Foreskin keratinocyte (primary cell): ENCODE measurements at places on chromosomes 6 and 20.

DNA sequence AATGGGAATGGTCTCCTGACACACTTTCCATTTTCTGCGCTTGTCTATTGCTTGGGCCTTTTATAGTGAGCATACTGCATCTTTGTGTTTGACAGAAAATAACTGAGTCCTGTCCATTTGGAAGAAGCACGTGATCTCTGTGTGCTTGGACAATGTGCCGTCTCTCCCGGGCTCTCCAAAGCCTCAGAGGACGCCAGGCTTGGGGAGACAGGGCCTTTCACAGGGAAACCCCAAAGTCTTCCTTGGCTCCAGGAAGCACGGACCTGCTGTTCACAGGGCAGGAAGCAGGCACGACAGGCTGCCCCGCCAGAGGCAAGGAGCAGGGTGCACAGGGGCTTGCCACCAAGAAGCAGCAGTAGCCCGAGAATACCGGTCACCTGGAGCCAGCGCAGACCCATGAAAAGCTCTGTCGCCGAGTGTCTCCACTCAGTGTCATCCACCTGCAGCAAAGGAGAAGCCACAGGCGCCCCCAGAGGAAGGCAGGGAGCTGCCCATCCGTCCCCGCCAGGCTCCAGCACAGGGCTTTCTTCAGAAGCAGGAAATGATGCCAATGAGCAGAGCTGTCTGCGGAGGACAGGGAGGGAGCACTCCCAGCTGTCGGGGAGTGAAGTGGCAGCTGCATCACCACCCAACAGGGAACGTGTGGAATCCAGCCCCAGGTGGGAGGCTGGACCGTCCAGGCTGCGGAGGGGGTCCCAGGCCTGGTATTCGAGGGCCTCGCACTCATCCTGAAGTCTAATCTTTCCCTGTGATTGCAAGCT is 135.1 kb downstream of the AGPAT4 start:
- DNase-seq: no peak

GRCh38 chr6:81228912-81229555 is 523.4 kb downstream of the TENT5A start:
- DNase-seq: no peak

DNA sequence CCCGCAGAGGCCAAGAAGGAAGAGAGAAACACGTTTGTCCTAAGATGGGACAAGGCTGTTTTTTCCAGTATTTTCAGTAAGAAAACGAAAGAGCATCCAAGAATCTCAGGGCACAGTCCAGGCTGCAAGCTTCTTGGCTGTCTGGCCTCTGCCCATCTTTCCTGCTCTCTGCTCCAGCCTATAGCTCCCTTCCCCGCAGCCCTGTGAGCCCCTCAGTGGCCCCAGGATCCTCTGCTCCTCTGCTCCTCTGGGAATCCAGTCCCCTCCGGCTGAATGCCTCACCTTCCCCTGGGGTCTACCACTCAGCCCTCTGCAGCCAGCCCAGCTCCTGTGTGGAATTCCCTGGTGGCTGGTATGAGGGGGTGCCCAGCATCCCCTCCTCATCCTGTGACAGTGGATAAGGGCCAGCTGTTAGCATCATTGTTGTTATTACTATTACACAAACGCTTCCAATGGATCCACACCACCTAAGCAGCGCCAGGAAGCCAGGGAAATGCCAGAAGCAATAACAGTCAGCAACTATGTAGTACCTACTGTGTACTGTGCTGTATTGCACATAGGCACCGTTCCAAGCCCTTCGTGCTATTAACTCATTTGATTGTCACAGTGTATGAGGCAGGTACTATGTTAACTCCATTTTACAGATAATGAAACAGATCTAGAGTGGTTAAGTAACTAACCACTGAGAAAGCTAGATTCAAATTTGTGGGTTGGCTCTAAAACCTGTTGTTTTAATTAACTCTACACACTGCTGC is 60.3 kb upstream of the PTPN1 start:
- DNase-seq: no peak

GRCh38 chr6:109747221-109747620 is 56.1 kb downstream of the FIG4 start:
- no peak for DNase-seq

DNA sequence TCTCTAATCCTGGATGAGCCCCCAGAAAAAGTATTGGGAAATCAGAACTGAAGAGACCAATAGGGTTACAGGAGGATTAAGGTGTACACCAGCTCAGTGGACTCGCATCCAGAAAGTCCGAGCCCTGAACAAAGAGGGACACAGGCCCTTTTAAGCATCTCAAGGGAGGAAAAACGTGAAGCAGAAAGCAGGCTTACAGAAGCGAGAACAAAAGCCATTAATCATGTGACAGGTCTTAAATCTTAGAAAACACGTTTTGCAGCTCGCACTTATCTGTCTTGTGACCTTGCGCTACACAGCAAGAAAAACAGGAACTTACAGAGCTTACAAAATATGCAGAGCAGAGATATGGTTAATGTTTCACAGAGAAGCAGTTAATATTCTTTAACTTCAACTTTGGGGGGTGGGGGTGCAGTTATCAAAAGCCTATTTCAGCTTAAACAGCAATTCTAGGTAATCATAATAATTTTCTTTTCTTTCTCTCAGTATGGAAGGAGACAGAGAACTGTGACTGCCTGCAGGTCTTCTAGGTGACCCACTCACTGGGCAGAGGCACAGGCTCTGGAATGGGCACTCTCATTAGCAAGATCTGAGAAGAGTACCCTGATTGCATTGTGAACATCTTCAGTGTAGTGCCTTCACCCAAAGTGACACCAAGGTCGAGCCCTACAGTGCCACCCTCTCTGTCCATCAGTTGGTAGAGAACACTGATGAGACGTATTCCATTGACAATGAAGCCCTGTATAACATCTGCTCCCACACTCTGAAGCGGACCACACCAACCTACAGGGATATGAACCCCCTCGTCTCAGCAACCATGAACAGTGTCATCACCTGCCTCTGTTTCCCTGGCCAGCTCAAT is 65.0 kb upstream of the MOCS1 start:
- DNase-seq: no peak

- DNase-seq: no peak
These were observed 473.0 kb upstream of the SPTLC3 start for GRCh38 chr20:12535770-12536169.

DNA sequence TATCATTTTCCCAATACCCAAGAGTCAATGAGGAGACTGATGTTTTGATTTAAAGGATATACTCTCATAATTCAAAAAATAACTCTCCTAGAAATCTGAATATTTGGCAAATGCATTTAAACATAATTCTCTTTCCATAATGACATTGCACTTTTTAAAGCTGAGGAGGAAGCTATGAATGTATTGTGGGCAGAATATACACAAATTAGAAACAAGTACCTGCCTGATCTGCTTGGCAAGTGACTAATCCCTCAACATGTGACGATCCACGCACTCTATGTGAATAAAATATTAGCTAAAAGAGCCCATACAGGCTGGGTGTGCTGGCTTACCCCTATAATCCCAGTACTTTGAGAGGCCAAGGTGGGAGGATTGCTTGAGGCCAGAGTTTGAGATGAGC is 88.3 kb upstream of the CCDC28A start:
- peak; percentile 82 for DNase-seq

DNA sequence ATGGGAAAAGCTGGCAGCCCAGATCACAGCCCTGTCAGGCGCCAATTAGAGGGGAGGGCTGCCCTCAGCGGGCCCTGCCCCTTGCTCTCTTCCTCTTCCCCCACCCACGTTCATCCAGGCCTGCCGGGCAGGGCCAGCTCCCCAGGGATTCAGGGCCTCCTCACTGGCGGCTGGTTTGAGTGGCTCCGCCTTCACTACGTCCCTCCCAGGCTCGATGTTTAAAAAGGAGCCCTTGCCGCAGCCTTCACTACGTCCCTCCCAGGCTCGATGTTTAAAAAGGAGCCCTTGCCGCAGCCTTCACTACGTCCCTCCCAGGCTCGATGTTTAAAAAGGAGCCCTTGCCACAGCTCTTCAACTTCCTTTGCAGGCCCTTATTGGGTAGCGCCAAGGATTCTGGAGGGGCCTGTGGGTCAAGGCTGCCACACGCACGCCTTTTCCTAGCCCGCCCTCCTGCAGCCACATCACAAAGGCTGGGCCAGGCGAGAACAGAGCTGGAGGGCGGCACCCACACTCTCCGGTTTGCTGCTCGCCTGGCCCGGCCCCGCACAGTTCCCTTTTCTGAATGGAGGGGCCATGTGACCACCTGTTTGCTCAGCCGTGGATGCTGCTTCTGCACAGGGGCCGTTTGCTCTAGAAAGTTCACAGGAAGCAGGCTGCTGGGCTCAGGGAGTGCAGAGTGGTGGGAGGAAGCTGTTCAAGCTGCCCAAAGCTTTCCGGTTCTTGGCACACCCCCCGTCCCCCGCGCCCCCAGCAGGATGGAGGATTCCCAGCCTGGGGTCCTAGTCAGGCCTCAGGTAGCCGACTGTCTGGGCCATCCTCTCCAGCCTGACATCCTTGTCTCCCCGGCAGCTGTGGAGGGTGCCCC is 1.6 kb downstream of the SLC17A9 start:
- no peak for DNase-seq

DNA sequence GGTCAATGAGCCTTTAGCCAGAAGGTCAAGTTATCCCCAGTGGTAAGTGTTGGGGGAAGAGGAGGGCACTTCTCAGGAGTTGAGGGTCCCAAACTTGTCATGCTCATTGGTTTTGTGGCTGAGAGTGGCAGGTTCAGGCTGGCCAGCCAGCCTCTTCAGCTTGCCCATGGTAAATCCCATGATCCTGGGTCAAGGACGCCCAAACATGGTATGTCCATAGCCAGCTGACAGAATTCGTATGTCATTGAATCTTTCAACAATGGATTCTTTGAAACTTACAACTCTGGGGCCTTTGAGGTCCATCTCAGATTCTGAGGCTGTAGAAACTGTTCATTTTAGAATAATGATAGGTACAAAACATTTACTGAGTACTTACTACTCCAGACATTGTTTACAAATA is 36.1 kb upstream of the RSPO4 start:
- DNase-seq: no peak

DNA sequence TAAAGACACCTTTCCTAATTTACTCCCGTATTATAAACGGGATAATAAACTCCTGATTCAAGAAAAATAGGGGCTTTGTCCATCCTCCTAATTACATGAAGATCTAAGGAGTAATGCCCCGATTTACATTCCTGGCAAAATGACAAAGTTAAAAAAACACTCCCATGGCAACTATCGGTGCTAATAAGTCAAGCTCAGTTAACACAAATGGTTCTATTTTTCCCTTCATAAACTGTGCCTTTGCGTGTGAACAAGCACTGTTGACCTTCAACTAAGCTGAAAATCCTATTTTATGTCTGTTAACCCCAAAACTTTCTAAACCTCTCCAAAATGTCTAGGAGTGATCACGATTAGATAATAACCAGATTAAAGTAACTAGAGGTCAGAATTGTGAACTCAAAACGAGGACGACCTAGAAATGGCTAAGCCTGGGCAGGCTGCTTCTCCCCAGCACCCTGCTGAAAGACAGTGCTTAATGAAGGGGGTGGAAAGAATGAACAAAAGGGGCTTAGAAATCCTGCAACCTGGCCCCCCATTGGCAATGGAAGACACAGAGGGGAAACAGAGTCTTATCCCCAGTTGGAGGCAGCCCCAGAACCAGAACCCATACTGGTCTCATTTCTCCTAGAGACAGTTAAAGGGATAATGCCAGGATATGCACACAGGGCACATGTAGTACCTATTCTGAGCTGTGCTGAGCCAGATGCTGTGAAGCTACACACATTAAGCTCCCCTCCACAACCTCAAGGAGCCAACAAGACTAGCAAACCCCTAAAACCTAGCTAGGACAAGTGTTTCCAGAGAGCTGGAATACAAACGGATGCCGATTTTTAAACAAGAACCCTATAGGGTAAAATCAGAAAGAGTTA is 23.0 kb downstream of the SLC23A2 start:
- DNase-seq: no peak

GRCh38 chr6:63690221-63690620 is 54.6 kb downstream of the PHF3 start:
- no peak for DNase-seq

DNA sequence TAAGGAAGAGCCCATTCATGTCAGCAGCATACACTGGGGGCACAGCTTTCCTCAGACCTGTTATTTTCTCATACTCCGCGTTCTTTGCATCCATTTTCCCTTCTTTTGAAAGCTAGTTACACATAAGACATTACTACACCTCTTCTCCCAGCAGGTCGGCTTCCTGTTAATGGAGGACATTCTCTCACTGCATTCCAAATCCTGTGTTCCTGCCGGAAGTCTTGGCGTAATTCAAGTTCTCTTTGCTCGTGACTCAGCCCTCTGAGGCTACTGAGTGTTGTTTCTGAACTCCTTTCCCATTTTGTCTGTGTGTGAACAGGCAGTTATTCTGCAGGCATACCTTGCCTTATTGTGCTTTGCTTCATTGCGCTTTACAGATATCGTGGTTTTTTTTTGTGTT is 97.5 kb upstream of the ZBTB24 start:
- DNase-seq: peak; percentile 2

- peak; percentile 44 for DNase-seq
These were observed 191.5 kb upstream of the BMP2 start for GRCh38 chr20:6575912-6576401.

DNA sequence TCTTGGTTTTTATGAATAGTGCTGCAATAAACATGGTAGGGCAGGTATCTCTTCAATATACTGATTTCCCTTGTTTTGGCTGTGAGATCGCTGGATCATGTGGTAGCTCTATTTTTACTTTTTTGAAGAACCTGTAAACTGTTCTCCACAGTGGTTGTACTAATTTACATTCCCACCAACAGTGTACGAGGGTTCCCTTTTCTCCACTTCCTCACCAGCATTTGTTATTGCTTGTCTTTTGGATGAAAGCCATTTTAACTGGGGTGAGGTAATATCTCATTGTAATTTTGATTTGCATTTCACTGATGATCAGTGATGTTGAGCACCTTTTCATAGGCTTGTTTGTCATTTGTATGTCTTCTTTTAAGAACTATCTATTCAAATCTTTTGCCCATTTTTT is 8.0 kb upstream of the ARG1 start:
- DNase-seq: peak; percentile 5
